ENCODE measurements at places on chromosomes 2 and 18.

- no peak overlapping the region for H3K27ac ChIP-seq
- H3K27me3 ChIP-seq: no peaks in the 10 kb centered on the region
- H3K4me3 ChIP-seq: no peak overlapping the region
- H3K4me1 ChIP-seq: no peaks in the 10 kb centered on the region
- peaks cover 45% of the 10 kb centered on the region for H3K36me3 ChIP-seq
- DNase-seq: no peak
These were observed 36.3 kb downstream of the PREPL start for GRCh38 chr2:44324971-44325426.

DNA sequence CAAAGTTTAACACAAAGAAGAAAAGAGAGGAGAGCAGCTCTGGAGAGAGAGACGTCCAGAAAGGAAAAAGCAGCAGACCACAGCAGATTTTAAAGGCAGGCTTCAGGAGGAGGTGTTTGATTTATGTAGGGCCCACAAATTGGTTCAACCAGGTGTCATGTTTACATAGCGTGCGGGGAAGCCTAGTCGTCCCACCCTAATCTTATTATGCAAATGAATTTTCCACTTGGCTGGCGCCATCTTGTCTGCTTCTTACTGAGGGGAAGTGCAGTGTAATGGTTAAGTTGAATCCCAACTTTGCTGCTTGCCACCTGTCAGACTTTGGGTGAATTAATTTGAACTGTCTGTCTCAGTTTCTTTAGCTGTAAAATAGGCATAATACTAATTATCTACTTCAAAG is 282.4 kb upstream of the CYRIA start:
- H3K4me3 ChIP-seq: no peak overlapping the region
- H3K36me3 ChIP-seq: no peaks in the 10 kb centered on the region

DNA sequence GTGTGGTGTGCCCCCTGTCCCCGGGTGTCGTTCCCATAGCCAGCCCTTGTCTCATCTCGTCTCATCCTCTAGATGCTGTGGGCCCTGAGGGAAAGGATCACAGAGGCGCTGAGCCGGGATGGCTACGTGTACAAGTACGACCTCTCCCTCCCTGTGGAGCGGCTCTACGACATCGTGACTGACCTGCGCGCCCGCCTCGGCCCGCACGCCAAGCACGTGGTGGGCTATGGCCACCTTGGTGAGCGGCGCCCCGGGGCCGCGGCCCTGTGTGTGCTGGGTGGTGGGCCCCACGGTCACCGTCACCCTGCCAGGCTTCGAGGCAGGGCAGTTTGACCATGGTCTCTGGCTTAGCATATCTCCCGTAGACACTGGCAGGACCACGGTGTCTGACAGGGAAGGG is 20.8 kb upstream of the GAL3ST2 start:
- H3K4me3 ChIP-seq: no peak overlapping the region
- no peaks in the 10 kb centered on the region for H3K27me3 ChIP-seq
- peaks cover 17% of the 10 kb centered on the region for H3K36me3 ChIP-seq
- no peak overlapping the region for H3K27ac ChIP-seq

DNA sequence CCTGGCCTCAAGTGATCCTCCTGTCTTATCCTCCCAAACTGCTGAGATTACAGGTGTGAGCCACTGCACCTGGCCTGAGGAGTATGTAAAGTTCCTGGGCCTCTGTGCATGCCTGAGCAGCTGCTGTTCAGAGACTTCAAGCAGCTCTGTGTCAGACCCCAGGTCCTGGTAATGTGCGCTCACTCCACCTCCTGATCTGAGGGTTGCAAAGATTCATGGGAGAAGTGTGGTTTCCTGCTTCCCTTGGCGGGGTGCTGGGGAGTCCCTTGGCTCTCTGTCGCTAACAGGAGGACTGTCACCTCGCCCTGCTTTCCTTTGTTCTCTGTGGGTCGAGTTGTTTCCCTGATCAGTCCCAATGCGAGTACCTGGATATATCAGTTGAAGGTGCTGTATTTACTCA is 8.6 kb upstream of the IL36A start:
- peaks cover 6% of the 10 kb centered on the region for H3K27me3 ChIP-seq
- H3K4me3 ChIP-seq: no peak overlapping the region
- peaks cover 22% of the 10 kb centered on the region for H3K4me1 ChIP-seq
- DNase-seq: peak; percentile 76

GRCh38 chr2:173868406-173868805 is 96.8 kb downstream of the SP3 start:
- no peaks in the 10 kb centered on the region for H3K4me1 ChIP-seq
- DNase-seq: no peak
- H3K27me3 ChIP-seq: peaks cover 18% of the 10 kb centered on the region
- no peak overlapping the region for H3K27ac ChIP-seq
- H3K4me3 ChIP-seq: no peak overlapping the region

- no peaks in the 10 kb centered on the region for H3K4me1 ChIP-seq
- H3K4me3 ChIP-seq: no peak overlapping the region
- DNase-seq: no peak
- no peak overlapping the region for H3K27ac ChIP-seq
- no peaks in the 10 kb centered on the region for H3K36me3 ChIP-seq
These were observed 173.7 kb downstream of the DOK6 start for GRCh38 chr18:69574401-69574800.

- peaks cover 25% of the 10 kb centered on the region for H3K4me1 ChIP-seq
- H3K27me3 ChIP-seq: no peaks in the 10 kb centered on the region
- no peak overlapping the region for H3K4me3 ChIP-seq
- peak overlapping the region; percentile 19 for H3K27ac ChIP-seq
These were observed 12.8 kb downstream of the PSMD1 start for GRCh38 chr2:231069379-231070054.
